Astrocyte (in vitro differentiated cells and primary cell): ENCODE measurements at places on chromosomes 12 and 14. TPM values are rescaled to one million over a fixed set of nuclear protein-coding genes. Genes with fewer than 3 reads are reported as not detected.

- no peak for DNase-seq
- H3K4me1 ChIP-seq: peaks cover 10% of the 10 kb centered on the region
- no peak overlapping the region for H3K27ac ChIP-seq
- no peaks in the 10 kb centered on the region for H3K36me3 ChIP-seq
Measured at GRCh38 chr12:638953-639557, 24.2 kb downstream of the NINJ2 start.

GRCh38 chr12:17928708-17929366 is 161.2 kb downstream of the RERGL start:
- no peaks in the 10 kb centered on the region for H3K27me3 ChIP-seq
- peak overlapping the region; percentile 58 for H3K27ac ChIP-seq
- H3K4me3 ChIP-seq: no peak overlapping the region
- H3K4me1 ChIP-seq: peaks cover 13% of the 10 kb centered on the region

DNA sequence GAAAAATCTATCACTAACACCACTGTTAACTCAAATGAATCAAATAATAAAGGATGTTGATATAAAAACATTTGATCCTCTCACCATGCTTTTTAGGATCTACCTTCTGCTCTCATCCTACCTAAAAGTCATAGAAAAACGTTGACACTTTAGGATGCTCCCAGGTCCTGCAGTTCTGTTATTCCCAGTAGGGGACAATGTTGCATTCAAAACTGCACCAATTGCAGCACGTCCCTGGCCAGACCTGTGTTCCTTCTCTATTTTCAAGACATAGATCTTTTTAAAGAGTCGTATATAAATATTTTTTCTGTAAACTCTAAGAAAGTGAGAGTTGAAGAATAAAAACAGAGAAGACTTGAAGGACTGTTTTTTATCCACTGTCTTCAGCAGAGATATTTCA is 8.8 kb downstream of the AICDA start:
- H3K4me1 ChIP-seq: no peaks in the 10 kb centered on the region
- no peaks in the 10 kb centered on the region for H3K27me3 ChIP-seq
- no peak overlapping the region for H3K27ac ChIP-seq
- no peak for DNase-seq

DNA sequence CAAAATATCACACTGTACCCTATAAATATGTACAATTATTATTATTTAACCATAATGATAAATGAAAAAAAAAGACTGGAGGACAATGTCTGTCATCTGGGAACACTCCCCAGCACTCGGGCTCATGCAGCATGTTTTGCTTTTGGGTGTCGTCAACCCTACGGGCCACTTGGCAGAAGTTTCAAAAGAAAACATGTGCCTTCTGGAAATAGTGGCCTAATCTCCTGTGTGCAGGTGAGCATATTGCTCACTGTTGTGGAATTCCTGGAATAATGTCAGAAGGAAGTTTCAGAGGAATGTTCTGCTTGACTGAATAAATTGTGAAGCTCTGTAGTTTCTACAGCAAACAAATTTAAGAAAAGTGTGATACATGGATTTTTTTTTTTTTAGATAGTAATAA is 298.3 kb downstream of the SSPN start:
- no peak overlapping the region for H3K4me3 ChIP-seq
- peaks cover 7% of the 10 kb centered on the region for H3K4me1 ChIP-seq
- DNase-seq: peak; percentile 48
- no peak overlapping the region for H3K27ac ChIP-seq
- H3K27me3 ChIP-seq: no peaks in the 10 kb centered on the region

GRCh38 chr12:418432-418831 is 17.0 kb downstream of the CCDC77 start:
- peaks cover 13% of the 10 kb centered on the region for H3K36me3 ChIP-seq
- H3K27ac ChIP-seq: no peak overlapping the region
- no peak overlapping the region for H3K4me3 ChIP-seq
- no peaks in the 10 kb centered on the region for H3K27me3 ChIP-seq
- no peak for DNase-seq

DNA sequence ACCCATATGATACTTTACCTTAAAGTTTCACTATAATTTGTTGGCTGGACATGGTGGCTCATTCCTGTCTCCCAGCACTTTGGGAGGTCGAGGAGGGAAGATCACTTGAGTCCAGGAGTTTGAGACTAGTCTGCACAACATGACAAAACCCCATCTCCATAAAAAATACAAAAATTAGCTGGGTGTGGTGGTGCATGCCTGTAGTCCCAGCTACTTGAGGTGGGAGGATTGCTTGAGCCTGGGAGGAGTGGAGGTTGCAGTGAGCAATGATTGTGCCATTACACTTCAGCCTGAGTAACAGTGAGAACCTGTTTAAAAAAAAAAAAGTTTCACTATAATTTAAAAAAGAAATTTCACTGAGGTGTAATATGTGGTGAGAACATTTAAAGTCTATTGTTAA is 21.2 kb downstream of the DERA start:
- no peak overlapping the region for H3K27ac ChIP-seq
- DNase-seq: no peak
- peaks cover 21% of the 10 kb centered on the region for H3K4me1 ChIP-seq
- no peaks in the 10 kb centered on the region for H3K27me3 ChIP-seq
- no peak overlapping the region for H3K4me3 ChIP-seq

DNA sequence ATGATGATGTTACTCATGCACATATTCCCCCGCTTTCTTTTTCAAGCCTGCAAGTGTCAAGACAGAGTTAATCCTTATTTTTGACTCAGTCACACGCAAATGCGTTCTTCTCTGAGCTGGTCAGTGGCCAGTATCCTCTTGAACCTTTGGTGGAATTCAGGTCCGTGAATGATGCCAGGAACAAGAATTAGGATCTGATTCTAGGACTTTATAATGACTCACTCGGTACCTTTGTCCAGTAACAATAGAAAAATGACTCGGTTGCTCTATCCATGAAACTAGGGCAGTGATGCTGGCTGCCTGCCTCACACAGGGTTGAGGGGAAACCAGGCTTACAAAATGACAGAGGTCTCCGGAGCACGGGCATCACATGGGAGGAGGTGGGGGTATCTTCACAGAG is 185.8 kb upstream of the NUDT4 start:
- no peaks in the 10 kb centered on the region for H3K27me3 ChIP-seq
- peak; percentile 81 for DNase-seq
- H3K4me3 ChIP-seq: no peak overlapping the region

DNA sequence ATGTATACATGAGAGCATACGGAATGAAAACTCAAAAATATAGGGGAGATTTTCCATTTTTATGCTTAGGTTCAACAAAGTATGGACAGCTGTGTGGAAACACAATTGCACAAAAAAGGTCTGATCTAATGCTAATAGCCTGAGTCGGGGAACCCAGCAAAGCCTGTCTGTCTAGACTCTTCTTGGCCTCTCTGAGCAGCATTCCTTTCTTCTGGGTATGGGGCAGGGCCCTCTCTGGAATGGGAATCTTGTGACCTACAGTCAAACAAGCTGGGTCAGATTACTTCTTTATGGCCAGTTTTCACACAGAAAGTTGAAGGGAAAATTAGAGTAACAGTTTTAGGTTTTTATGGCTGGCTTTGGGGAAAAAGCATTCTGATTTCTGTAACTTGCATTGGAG is 534.0 kb upstream of the LMO3 start:
- no peaks in the 10 kb centered on the region for H3K27me3 ChIP-seq
- no peaks in the 10 kb centered on the region for H3K36me3 ChIP-seq
- no peak overlapping the region for H3K4me3 ChIP-seq

SLCO1A2 gene
- total RNA-seq: 0.05 and 0.32 TPM in 2 replicates

KHNYN gene
- total RNA-seq: 45.5 and 50.5 TPM in 2 replicates

SLC7A8 gene
- 4.0 and 6.5 TPM in 2 replicates for total RNA-seq
